ENCODE measurements at places on chromosomes 7 and 10. TPM values are rescaled to one million over a fixed set of nuclear protein-coding genes. Genes with fewer than 3 reads are reported as not detected.

The SVOPL gene
- not detected for total RNA-seq

The MSS51 gene
- total RNA-seq: 0.60 TPM

The PSPH gene
- total RNA-seq: 115 TPM

The GATA3 gene
- 0.08 TPM for total RNA-seq

The AKR1D1 gene
- total RNA-seq: not detected

The FGL2 gene
- 9.8 TPM for total RNA-seq

The OPALIN gene
- total RNA-seq: not detected

The CUL2 gene
- total RNA-seq: 19.5 TPM

The GIMAP4 gene
- not detected for total RNA-seq

The ASAH2B gene
- total RNA-seq: 1.2 TPM

The MCM10 gene
- total RNA-seq: 0.35 TPM

The CPA1 gene
- total RNA-seq: 0.35 TPM

The CCDC3 gene
- total RNA-seq: 0.47 TPM
